NCI-H1105 (cell line): ENCODE measurements at places on chromosomes 7 and 10.

- no peak for DNase-seq
Observed at GRCh38 chr10:26314265-26315013, 97.9 kb downstream of the GAD2 start.

DNA sequence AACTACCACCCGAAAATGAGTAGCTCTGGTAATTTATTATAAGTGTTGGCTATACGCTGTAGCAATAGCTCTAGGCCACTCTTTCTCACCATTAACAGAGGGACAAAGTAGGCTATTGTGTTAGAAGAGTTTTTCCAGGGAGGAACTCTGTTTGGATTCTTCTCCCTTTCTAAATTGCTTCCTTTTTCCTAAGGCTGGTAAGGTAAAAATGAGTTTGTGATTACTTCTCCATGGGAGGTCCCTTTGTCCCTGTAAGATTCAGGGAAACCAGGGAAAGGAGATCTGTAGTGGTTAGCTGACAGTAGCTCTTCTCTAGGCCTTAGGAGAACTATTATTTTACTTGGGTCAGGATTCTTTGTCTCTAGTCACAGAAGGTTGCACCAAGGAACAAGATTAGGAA, 23.2 kb upstream of the SEMA3E start:
- no peak for DNase-seq

DNA sequence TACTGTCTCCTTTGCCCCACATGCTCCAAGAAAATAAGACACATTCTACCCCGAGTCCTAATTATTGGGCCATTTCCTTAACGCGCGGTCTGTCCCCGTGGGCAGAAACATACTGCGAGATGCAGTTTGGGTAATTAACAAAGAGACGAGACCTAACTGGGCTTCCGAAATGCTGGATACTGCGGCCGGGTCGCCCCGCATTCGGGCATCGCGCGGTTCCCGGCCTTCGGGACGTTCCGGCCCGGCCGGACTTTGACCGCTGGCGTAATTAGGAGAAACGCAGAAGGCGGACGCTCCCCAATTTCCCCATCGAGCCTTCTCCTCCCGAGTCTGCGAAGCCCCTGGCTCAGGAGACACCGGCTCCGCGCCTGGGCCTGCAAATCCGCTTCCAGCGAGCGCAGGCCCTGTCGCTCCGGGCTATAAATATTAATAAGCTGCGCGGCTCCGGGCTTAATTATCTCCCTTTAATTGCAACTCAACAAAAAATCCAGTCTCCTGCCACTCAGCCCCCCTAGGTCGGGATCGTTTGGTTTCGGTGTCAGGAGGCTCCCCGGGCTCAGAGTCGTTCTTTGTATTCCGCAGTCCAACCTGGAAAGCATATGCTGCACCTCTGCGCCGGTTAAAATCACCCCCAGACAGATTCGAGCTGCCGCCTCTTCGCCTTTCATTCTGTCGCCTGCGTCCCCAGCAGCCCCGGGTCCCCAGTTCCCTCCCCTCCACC, 131.5 kb downstream of the SPAG6 start:
- no peak for DNase-seq

GRCh38 chr10:5921746-5922145, 31.7 kb downstream of the FBH1 start:
- DNase-seq = no peak

DNA sequence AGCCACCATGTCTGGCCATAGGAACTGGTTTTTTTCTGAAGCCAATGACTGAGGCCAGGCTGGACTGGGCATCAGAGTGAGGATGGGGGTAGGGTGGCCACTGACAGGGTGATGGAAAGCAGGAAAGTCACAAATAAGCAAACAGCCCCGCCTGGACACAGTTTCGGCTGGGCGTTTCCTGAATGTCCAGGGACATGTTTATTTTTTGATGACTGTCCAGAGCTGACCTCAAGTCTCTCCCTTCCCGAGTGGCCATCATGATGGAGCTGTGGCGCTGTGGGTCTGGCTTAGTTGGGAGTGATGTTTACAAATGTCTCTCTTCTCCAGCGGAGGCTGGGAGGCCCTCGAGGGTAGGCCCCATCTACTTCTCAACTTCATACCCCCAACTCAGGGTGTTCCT, 37.1 kb upstream of the COMTD1 start:
- no peak for DNase-seq

DNA sequence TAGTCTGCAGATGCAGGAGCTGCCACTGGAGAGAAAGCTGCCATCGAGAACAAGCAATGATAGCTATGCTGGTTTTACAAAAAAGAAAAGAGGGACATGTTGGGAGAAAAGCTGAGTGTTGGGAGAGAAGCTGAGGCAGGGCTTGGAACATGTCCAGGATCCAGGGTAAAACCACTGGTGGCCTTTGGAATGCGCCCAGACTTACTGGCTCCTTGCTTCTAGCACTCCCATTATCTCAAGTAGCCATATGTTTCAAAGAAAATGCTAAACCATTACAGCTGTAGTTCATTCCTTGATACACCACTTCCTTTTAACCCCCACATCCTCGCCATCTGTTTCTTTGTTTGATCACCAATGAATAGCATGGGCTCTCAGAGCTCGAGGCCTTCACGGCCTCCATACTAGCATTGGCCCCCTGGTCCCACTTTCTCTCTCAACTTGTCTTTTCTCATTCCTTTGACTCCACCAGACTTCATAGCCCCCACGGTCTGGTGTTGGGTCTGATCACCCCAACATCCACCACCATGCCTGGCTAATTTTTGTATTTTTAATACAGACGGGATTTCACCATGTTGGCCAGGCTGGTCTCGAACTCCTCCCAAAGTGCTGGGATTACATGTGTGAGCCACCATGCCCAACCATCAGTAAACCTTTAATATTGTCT, 23.8 kb upstream of the PLAC9 start:
- no peak for DNase-seq

DNA sequence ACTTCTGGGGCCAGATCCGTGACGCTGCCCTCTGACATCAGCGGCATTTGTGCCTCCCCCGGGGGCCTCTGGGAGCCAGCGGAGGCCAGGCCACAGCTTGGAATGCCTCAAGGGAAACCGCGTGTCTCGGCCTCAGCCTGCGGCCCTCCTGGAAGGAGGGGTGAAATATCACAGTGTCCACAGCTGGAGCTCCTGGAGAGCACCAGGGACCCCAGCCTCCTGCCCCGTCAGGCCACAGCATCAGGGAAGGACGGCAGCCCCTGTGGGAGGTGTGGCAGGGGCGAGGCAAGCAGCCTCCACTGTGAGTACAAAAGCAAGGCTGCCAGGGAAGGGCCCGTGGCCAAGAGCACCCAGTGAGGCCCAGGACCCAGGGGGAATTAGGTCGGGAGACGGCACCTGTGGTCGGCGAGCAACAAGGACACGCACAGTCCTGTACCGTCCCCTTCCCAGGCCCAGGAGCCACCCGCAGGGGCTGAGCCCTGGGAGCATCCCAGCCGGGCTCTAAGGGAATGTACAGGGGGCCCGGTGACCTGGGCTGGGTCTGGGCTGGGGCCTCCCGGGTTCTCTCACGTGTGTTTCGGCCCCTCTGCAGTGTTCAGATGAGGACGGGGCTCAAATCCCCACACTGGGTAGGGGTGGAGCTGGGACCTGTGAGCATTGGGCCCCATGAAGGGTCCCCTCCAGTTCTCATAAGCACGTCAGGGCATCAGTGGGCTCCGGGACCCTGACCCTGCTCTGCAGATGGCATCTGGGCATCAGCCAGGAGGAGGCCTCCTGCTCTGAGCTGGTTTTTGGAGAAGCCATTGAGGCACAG, 18.7 kb upstream of the KNDC1 start:
- DNase-seq = no peak

- no peak for DNase-seq
Observed at GRCh38 chr7:711093-711921, 15.2 kb upstream of the DNAAF5 start.

DNA sequence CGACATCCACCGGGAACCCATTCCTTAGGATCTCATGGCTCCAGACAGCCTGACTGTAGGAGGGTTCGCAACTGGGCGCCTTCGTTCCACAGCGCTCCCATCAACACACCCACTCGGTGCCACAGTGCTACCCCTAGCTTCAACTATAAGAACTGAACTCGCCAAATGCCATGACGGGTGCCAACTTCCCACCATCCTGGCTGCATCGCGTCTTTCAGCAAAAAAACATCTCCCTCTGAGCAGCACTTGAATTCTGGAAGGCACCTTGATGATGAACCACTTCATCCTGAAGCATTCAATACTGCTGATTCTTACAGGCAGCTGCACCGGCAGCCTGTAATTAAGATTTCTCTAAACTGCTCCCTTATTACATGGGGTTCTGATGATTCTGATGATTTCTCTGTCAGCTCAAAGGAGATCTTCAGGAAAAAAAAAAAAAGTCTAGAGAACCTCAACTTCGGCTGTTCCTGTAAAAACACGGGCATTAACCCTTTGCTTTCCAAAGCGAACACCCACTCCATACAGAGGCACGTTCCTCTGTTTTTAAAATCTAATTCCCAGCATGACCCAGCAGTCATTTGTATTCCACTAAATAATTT, 1.3 kb downstream of the CYTH3 start:
- DNase-seq = peak; percentile 44

DNA sequence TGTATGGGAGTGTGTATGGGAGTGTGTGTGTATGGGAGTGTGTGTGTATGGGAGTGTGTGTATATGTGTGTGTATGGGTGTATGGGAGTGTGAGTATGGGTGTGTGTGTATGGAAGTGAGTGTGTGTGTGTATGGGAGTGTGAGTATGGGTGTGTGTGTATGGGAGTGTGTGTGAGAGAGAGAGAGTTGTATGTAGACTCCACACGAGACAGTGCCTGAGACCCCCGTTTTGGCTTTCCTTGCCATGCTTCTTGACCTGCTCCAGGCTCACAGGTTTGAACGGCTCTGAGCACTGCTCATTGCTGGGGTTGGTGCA, 49.7 kb downstream of the COL17A1 start:
- DNase-seq = no peak

DNA sequence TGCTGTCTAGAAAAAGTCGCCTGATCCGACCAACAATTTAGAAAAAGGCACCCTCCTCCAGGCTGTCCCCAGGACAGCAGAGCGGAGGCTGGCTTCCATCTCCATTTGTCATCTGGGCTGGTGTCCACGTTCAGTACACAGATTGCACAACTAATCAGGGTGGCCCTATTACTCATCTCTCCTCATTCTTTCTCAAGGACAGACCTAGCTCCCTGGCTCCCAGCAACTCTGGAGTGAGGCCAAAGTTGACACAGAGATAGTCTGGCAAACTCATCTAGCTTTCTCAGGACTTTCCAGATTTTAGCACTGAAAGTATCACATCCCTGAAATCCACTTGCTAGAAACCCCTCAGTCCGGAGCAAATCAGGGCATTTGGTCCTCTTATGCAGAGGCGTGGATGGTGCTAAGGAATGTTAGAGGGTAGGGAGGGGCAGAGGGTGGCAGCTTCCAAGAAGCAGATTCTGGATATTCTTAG, 75.1 kb downstream of the DNAH11 start:
- no peak for DNase-seq

GRCh38 chr10:109988212-109988596, 19.6 kb upstream of the ADD3 start:
- no peak for DNase-seq

DNA sequence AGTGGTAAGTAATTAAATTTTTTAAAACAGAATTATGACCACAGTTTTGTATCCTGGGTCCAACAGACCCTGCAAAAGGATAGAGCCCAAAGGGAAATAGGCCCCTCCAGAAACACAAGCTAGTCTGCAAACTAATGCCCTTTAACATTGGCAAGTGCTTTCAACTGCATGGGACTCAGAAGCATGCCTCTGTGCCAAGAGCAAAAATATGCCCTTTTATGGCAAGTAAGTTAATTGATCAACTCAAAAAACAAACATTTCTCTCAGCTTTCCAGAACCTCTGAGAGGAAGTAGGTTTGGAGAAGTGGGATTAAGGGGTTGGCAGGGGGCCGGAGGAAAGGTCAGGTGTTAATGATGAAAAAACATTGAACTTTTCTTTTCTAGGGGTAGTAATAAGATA, 186.6 kb upstream of the PRSS1 start:
- DNase-seq = no peak

DNA sequence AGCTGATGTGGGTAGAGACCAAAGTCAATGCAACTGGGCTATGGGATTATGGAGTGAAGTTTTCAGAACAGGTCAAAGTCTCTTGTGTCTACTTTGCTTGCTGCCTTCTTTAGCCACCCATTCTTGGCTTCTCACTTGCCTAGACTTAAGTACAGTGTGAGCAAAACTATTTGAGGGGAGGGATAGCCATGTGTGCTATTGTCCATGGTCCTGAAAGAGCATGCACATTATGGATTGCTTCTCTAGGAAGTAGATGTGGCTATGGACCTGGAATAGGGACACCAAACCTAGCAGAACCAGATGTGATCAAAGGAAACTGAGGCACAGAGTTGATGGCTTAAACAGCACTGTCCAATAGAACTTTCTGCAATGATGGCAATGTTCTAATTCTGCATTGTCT, 81.9 kb upstream of the ZNF800 start:
- no peak for DNase-seq

DNA sequence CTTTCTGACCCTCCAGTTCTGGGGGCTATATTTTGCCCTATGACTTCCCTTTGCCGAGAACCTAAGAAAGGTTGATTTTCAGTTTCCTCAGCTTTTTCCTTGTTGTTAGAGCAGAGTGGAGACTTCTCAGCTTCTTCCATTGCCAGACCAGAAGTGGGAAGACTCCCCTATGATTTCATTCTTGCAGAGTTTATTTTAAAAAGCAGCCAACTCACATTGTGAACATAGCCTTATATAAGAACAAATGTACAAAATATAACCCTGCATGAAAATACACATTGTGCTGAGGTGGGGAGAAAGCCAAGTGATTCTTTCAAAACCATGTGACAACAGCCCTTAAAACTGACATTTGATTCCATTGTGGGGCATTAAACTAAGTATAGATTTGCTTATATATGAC, 33.8 kb upstream of the FZD8 start:
- no peak for DNase-seq

GRCh38 chr10:54985732-54986131, 184.7 kb upstream of the PCDH15 start:
- no peak for DNase-seq
